ENCODE measurements at places on chromosomes 3 and 15. TPM values are rescaled to one million over a fixed set of nuclear protein-coding genes. Genes with fewer than 3 reads are reported as not detected.

RTP2 gene
- polyA plus RNA-seq: not detected

ASB14 gene
- polyA plus RNA-seq: not detected

VGLL3 gene
- 98.8 TPM for polyA plus RNA-seq

GRCh38 chr3:141323936-141324704, 44.2 kb upstream of the ZBTB38 start:
- DNase-seq: no peak

DNA sequence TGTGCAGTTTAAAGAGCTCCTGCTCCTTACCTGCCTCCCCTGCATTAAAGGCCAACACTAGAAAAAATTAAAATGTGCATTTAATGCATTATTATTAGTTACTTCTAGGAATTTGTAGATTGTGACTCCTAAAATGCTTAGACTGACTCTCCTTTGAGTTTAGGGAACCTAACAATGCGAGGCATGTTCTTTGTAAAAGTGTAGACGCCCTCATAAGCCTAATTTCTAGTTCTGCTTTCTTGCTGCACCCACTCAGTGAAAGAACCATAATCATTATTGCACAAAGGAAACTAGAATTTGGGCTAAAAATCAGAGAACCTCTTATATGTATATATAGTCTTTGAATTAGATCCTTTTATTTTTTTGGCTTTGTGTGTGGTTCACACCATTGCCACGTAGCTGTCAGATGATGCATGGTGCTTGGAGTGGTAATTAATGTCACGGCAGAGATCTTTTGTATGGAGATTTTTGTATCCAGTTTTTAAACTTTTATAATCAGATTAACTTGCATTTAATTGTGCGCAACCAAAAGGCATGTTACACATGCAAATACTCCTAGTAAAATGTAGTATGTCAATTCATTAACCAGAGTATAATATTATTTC, 710 bp downstream of the ABHD10 start:
- no peak for DNase-seq

- DNase-seq: no peak
Measured at GRCh38 chr15:77974098-77974414, 103.5 kb downstream of the TBC1D2B start.

GRCh38 chr15:80693682-80694610, 1.2 kb upstream of the ABHD17C start:
- no peak for DNase-seq

DNA sequence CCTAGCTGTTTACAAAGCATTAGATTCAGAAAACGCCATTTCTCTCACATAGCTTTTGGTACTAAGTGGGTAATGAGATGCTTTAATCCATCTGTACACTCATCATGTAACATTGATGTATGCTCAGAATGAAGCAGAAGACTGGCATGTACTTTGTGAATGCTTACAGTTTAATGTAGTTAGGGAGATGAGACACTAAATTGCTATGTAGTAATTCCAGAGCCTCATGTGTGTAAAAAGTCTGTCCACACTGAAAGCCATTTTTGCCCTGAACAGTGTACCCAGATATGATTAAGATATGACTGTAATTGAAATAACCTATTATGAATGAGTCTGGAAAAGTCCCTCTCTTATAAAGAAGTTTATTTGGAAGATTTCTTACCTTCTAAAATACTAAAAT, 66.5 kb downstream of the ARMC8 start:
- no peak for DNase-seq

FRMD5 gene
- polyA plus RNA-seq: 0.83 TPM

DNA sequence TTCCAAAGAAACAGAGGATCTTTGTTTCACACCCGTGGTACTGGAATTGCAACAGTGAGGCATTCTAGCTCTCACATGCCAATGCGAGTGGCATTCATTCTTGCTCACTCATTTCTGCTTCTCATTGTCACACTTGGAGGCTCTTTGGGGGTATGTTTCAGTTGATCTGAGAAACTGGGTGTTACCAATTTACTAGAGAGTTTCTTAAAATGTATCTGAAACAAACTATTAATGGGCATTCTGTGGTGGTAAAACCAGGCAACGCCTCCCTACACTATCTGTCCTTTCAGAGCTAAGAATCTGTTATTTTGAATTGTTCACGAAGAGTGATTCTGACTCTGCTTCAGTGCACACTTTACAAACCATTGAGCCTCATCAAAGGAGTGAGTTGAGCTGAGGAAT, 140.6 kb upstream of the BHLHE40 start:
- no peak for DNase-seq

RTP4 gene
- 0.16 TPM for polyA plus RNA-seq

JAGN1 gene
- 46.5 TPM for polyA plus RNA-seq

HYKK gene
- 4.6 TPM for polyA plus RNA-seq

GRCh38 chr3:21654662-21655061, 96.3 kb downstream of the ZNF385D start:
- no peak for DNase-seq

ARHGEF26 gene
- 0.05 TPM for polyA plus RNA-seq

- DNase-seq: no peak
Measured at GRCh38 chr15:75153565-75154276, 48.0 kb upstream of the C15orf39 start.
